Gastroesophageal sphincter (tissue), 4 donors: ENCODE measurements at places on chromosomes 2 and 18. TPM values are rescaled to one million over a fixed set of nuclear protein-coding genes. Genes with fewer than 3 reads are reported as not detected.

The CPLX4 gene
- total RNA-seq, result not detected

DNA sequence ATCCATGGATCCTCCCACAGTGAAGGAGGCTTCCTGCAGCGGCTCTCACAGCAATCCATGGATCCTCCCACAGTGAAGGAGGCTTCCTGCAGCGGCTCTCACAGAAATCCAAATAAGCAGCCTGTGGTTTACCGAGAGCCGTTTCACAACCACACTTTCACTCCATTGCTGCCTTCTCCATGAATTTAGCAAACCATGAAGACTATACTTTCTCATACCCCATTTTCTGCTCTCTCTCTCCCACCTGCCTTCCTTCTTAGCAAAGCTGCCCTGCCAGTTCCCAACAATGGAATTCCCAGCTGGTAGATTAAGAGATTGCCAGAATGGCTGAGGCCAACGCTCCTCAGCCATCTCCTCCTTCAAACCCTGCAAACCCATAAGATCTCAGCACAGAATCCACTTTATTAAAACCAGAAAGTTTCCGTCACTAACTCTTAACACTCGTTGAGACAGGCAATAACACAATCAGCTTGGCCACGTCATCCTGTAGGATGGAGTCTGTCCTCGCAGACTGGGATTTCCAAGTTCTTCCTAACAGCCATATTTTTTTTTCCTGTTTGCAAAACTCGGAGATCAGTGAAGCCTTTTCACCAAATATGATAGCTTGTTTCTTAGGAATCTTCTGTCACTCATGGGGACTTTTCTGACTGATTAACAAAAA, 162.2 kb downstream of the PXDN start:
- no peak for ATAC-seq

The TMEM178A gene
- total RNA-seq, result 3.4 TPM

GRCh38 chr18:1499265-1499664, 594.6 kb downstream of the ADCYAP1 start:
- ATAC-seq, result no peak

DNA sequence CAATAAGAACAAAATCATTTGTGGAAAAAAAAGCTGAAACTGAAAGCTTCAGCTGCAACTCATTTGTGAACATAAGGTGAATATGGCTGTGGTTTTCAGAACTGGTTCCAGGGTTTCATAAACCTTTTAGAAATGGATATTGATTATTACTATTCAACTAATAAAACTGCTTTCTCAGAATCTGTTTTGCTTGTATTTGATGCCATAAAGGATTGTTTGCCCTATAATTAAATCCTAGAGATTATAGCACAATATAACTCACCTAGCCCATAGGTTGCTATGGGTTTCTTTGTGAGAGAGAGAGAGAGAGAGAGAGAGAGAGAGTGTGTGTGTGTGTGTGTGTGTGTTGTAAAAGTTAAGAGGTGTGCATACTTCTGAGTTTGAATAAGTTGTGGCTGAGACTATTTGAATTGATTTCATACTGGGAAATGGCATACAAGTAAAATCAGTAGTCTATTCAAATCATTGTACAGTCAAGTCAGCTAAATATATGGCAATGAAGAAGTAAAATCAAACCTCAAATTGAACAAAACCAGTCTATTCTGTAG, 339.2 kb downstream of the ARHGAP15 start:
- no peak for ATAC-seq

DNA sequence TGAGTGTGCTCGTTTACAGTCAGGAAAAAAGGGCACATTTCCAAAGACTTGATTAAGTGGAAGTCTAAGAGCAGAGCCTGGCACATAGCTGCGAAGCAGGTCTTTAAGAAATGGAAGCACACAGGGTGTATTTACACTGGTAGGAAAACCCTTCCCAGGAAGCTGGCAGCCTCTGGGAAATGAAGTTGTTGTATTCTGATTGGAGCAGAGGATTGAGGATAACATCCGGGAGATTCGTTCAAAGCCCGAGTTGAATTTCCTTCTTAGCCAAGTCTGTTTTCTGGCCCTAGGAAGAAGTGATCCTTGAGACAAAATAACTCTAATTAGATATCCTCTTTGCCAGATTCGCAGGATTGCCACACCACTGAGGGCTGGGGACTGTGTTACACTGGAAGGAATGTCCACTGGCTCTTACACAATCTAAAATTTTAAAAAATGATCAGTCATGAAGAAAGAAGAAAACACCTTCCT, 75.9 kb downstream of the ITGB1BP1 start:
- peak; percentile 98 for ATAC-seq

The MEP1B gene
- total RNA-seq, result not detected

DNA sequence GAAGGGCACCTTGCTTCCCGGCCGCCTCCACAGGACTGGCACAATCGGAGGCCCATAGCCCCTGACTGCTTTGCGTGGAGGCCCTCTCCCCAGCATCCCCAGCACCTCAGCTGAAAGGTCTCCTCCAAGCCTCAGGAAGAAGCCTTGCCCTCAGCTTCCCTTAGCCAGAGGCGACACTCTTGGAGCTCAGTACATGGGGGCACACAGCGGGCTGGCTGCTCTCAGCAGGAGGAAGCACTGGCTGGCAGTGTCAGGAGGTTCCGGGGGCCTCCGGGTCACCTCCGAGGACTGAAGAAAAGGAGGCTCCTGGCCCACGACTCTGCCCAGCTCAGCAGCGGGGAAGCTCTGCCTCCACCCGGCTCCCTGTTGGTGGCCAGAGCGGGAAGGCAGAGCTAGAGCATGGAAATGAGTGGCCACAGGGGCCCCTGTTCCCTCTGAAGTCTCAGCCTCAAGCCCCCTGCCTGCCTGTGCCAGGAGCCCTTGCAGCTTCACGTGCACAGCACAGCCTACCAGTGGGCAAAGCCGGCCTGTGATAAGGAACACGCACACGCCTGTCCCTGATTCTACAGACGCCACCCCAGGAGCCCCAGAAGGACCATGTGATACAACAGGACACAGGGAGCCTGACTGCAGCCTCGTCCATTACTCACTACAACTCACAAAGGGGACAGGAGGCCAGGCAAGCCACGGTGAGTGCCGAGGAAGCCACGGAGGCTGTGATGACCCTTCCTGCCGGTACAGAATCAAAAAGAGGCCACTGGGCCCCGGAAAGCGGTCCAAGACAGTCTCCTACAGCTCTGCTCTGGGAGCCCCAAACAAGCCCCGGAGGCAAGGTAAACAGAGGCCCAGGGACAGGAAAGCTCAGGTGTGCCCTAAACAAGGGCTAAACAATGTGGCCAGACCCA, 15.5 kb downstream of the HDAC4 start:
- no peak for ATAC-seq

DNA sequence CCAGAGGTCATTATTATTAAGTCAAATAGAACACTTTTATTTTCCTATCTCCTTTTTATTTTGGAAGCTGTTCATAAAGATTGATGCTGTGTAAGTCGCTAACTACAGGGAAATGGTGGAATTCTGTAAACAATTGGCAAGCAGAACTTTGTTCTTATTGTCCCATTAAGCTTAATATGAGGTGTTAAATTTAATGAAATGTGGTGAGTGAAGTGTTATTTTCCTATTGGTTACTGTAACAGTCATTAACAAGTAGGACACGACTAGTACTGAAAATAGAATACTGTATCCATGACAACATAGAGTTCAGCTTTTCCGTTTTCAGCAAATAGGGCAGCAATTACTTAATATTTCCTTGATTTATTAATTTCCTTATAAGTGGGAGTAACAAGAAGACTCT, 279.1 kb upstream of the ZEB2 start:
- ATAC-seq, result no peak

The RAB6C gene
- 0.46 TPM for total RNA-seq

- ATAC-seq, result no peak
Observed at GRCh38 chr2:227595797-227596196, 2.9 kb upstream of the SCYGR2 start.

The CABYR gene
- total RNA-seq, result 3.9 TPM

DNA sequence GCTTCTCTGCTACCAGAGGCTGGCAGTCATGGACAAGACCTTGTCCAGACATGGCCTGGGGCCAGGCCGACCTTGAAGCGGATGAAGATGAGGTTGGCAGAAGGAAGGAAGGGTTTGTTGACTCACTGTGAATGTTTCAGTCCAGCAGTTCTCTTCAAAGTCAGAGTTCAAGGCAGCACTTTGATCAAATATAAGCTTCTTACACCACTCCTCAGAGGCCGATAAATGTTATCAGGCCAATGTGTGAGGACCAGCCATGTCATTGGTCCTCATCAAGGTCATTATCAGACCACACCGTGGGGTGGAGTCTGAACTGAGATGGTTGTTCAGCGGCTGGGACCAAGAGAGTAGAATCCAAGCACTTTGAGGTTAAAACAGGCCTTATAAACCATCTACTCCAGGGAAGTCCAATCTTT, 35.5 kb downstream of the QPCT start:
- no peak for ATAC-seq
